ENCODE measurements at places on chromosomes 4 and X.

DNA sequence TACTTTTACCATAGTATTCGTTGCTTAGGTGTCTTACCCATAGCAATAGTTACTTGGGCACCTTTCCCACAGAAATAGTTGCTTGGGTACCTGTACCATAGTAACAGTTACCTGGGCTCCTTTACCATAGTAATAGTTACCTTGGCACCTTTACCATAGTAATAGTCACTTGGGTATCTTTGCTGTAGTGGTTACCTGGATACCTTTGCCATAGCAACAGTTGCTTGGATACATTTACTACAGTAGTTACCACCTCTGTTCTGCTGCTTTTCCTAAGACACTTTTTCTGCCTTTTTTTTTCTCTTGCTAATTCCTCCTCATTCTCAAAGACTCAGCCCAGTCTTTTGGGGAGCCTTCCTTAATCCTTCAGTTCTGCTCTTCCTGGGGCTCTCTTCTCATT is 272.8 kb upstream of the PUDP start:
- DNase-seq, result no peak

- DNase-seq, result no peak
Measured at GRCh38 chr4:152937336-152938236, 1.5 kb downstream of the FHDC1 start.

GRCh38 chr4:26141051-26141721 is 179.6 kb upstream of the RBPJ start:
- no peak for DNase-seq

DNA sequence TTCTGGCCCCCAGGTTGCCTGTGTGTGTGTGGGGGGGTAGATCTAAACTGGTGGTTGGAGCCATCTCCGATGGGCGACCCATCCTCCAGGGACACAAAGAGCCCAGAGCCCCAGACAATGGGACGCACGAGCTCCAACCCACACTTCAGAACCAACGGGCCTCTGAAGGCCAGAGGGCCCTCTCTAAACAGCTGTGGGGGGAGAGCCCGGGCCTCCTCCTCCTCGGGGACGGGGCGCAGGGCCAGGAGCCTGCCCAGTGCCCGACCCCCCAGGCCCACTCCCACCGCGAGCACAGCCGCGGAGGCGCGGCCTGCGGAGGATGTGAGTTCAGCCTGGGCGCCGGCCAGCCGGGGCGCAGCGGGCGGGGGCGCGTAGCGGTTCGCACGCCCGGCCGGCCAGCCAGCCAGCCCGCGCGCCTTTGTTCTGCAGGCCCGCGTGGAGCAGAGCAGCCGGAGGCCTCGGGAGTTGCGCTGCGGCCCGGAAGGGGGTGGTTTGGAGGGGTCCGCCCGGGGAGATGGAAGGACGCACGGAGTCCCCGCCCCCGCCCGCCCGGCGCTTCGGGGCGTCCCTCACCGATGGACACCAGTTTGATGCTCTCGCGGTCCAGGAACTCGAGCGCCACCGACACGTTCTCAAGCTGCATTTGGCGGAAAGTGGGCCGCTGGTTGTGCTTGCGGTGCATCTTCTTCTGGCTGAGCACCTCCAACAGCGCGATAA is 4.0 kb downstream of the FLNA start:
- no peak for DNase-seq

GRCh38 chr4:115292320-115293092 is 179.1 kb upstream of the NDST4 start:
- no peak for DNase-seq

- DNase-seq, result no peak
Measured at GRCh38 chr4:168972596-168972995, 37.5 kb downstream of the CBR4 start.

DNA sequence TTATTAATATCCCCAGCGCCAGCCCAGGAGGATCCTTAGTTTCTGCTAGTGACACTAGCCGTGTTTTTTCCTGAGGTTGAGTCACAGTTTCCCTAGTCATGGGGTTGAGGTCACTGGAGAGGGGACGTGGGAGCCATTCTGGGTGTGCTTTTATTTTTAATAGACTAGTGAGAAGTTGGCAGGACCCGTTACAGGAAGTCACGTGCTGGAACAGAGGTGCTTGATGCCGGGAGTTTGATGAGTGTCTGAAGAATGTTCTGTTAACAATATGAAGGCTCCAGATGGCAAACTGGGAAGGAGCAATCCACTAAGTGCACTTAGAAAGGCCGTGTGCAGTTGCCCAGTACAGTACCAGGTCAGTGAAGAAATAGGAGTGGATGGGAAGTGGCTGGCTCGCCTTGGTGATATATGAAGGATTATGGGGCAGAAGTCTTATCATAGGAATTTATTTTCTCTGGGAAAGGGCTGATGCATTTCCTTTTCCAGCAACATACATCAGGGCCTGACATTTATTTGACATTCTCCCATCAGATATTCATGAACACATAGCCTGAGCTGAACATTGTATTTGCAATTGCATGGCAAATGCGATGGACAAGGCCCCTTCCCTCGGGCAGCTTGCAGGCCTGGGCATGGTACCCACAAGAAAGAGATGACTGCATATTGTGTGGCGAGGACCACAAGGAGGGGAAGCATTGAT is 291.8 kb downstream of the FBXW7 start:
- no peak for DNase-seq

DNA sequence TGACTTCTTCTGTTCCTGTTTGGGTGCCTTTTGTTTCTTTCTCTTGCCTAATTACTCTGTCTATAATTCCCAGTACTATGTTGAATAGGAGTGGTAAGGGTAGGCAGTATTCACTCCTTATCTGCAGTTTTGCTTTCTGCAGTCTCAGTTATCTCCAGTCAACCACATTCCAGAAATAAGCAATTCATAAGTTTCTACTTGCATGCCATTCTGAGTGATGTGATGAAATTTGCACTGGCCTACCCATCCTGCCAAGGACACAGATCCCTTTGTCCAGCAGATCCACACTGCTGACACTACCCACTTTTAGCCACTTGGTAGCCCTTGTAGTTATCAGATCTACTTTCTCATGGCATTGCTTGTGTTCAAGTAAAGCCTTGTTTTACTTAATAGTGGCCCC is 971.6 kb upstream of the INTU start:
- DNase-seq, result no peak

DNA sequence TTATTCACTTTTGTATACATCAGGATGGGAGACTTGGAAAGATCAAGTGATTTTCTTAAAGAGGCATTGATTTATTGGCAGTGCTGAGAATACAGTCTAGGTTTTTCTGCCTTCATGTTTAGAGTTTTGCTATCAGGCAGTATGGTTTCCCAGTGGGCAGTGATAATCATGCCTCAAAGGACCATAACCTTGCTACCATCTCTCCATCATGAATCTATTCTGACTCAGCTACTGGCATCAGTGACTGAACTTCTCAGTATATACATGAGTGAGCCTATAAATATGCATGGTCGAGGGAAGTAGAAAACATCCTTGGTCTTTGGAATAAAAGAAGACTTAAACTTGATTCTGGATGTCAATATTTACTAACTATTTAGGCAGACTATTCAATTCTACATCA is 562.0 kb upstream of the AADAT start:
- no peak for DNase-seq
